ENCODE measurements at places on chromosomes 12 and 14. TPM values are rescaled to one million over a fixed set of nuclear protein-coding genes. Genes with fewer than 3 reads are reported as not detected.

- DNase-seq: no peak
Observed at GRCh38 chr14:96221109-96221650, 16.5 kb downstream of the BDKRB2 start.

DNA sequence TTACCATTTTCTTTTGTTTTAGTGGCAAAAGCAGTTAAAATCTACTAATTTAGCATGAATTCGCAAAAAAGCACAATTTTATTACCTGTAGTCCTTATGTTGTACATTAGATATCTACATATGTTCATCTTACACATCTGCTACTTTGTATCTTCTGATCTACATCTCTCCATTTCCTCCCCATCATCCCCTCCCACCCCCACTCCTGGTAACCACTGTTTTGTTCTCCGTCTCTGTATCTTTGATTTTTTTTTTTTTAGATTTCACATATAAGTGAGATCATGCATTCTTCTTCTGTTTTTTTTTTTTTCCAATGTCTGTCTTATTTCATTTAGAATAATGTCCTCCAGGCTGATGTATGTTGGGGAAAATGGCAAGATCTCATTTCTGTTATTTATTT, 922.7 kb downstream of the VRK1 start:
- DNase-seq: no peak

DNA sequence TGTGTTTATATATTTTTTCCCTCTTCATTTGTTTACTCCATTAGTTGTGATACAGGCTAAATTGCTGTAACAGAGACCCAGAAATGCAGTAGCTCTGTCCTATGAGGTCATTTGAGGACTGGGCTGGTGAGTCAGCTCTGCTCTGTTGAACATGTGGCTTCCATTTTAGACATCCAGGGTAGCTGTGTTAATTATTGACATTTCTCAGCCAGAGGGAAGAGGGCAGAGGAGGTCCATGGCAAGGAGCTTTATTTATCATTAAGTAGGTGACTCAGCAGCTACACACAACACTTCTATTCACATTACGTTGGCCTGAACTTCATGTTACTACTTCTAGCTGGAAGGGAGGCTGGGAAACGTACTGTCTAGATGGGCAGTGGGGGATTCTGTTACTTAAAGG, 85.4 kb downstream of the PTCSC3 start:
- DNase-seq: no peak

- DNase-seq: no peak
Observed at GRCh38 chr14:44914849-44915248, 46.9 kb downstream of the KLHL28 start.

- DNase-seq: no peak
Observed at GRCh38 chr12:9227950-9228349, 19.8 kb upstream of the PZP start.

DEGS2 gene
- 0.81 TPM for total RNA-seq

- no peak for DNase-seq
Observed at GRCh38 chr12:13570005-13570694, 373.6 kb downstream of the EMP1 start.

- no peak for DNase-seq
Observed at GRCh38 chr12:12693111-12693671, 2.8 kb downstream of the GPR19 start.

GRCh38 chr12:27207615-27208413, 36.3 kb upstream of the STK38L start:
- DNase-seq: no peak

GRCh38 chr14:91545946-91546716, 36.0 kb upstream of the PPP4R3A start:
- DNase-seq: no peak

FLRT2 gene
- total RNA-seq: 21.2 TPM

ARMH4 gene
- 14.6 TPM for total RNA-seq

DNA sequence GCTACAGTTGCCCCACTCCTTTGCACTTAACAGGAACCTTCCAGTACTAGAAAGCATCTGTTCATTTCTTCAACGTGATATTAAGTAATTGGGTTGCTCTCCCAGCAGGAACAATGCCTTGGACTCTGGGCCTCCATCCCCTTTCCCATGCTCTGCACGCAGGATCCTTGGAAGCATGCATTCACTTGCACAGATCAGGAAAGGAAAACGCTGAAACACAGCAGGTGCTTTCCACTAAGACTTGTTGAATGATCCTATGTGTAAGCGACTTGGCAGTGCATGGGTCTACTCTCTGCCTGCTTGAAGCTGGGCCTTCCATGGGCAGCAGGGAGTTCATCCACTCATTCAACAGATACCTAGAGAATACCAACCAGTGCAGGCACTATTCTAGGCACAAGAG, 2.3 kb downstream of the LTBP2 start:
- DNase-seq: no peak

STYX gene
- total RNA-seq: 14.3 TPM

- no peak for DNase-seq
Observed at GRCh38 chr12:77696183-77696582, 134.5 kb upstream of the NAV3 start.

NANOG gene
- total RNA-seq: 0.32 TPM

- peak; percentile 41 for DNase-seq
Observed at GRCh38 chr14:103071544-103072251, 12.3 kb upstream of the LBHD2 start.

DNA sequence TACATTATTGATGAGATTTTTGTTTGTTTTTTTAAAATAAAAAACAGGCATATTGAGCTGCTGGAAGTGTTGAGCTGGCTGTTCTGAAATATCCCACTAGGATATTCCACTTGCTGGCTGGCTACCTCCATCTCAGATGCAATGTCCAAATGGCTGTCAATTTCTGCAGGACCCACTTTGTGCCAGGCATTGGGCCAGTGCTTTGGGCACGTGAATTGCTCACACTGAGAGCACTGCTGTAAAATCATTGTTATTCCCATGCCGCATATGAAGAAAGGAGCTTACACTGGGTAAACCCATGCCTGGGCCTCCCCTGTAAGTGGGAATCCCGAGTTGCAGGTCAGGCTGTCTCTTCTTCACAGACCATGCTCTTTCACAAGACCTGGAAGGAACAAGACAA, 56.7 kb downstream of the RGS6 start:
- no peak for DNase-seq

DNA sequence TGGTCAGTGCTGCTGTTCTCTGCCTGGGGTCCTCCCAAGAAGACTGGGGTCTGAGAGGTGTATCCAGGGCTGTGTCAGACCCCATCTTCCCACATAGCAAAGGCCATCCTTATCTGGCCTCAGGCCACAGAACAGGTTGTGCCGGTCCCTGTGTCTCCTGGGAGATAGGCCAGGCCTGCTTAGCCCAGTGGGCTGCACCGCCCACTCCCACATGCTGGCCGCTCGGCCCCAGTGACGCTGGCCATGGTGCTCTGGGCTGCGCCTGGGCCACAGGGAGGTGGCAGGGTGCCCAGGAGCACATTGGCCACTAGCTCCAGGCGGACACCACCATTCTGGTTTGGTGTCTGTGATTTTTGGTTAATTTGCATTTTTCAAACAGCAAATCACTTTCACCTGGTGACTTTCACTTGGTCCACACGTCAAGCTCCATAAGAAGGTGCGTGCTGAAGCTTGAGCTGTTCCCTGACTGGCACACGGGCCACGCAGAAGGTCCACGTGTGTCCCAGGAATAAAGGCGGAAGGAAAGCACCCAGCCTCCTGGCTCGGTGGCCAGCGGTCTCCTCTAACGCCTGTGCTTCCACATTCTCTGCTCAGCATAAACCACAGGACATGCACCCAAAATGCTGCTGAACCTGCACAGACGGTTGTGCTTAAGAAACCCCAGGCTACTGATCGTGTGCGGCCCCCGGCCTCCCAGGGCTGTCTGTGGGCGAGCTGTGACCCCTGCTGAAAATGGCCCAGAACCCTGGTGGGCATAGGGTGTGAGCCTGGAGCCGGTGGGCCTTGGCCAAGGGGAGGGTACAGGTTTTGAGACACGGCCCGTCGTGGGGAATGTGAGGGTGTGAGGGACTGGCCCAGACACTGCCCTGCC, 4.6 kb downstream of the FBRSL1 start:
- DNase-seq: no peak

PMCH gene
- not detected for total RNA-seq
